Prostate gland (tissue), 2 donors: ENCODE measurements at places on chromosomes 7 and 10. TPM values are rescaled to one million over a fixed set of nuclear protein-coding genes. Genes with fewer than 3 reads are reported as not detected.
A peak's percentile ranks its signal among the peaks of the same experiment; 100 is the strongest.

DNA sequence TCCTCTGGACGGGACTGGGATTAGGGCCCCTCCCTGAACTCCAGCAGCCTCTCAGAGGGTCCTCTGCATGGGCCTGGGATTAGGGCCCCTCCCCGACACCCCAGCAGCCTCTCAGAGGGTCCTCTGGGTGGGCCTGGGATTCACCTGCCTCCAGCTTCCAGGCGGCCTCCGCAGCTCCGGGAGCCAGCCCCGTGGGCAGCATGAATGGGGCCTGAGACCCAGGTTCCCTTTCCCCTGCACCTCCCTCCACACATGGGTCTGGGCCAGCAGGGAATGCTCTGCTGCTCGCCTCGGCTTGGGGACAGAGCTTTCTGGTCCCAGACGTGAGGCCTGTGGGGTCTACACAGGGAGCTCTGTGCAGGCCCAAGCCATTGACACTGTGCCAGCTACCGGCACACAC is 5.5 kb downstream of the TUBGCP2 start:
- H3K36me3 ChIP-seq: peaks cover 25% of the 10 kb centered on the region
- no peak overlapping the region for H3K4me3 ChIP-seq
- no peaks in the 10 kb centered on the region for H3K4me1 ChIP-seq

- no peak overlapping the region for H3K27ac ChIP-seq
- H3K36me3 ChIP-seq: no peaks in the 10 kb centered on the region
- H3K27me3 ChIP-seq: no peaks in the 10 kb centered on the region
Measured at GRCh38 chr10:110368002-110368401, 63.3 kb upstream of the SMNDC1 start.

DNA sequence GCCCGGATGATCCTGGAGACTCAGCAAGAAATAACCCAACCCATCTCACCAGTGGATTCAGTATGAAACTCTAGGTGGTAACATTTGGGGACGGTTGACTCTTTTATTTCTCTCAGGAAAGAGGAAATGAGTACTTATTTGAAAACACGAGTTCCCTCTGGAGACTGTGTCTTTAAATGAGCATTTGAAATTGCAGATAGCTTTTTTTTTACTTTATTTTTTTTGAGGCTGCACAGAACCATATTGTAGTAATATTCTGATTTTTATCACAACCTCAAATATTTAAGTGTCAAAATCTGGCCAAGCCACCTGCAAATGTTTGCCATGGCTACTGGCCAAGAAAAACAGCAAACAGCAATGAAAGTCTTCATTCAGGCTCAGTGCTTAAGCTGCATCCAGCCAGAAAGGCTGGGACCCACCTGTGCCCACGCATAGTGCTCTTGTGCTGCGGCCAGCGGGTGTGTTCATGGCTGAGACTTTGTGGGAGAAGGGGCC is 160.8 kb downstream of the CREB5 start:
- no peaks in the 10 kb centered on the region for H3K27me3 ChIP-seq
- no peaks in the 10 kb centered on the region for H3K4me1 ChIP-seq
- H3K27ac ChIP-seq: no peak overlapping the region

DNA sequence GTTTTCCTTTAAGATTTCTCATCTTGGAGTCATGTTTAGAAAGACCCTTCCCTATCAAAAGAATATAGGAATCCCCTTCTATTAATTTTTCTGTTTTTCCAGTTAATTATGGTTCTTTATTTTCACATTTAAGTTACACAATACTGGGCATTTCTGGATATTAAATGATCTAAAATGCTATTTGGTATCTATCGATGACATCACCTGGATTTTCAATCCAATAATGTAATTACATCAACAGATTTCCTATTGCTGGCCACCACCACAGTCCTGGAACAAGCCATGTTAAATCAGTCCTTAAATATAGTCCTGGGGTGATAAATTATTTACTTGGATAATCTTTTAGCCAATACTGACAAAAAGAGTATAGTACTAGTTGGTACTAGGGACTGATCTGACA is 48.0 kb downstream of the PUS7 start:
- no peaks in the 10 kb centered on the region for H3K27me3 ChIP-seq
- H3K4me3 ChIP-seq: no peak overlapping the region
- no peak for DNase-seq
- no peak overlapping the region for H3K27ac ChIP-seq

SEPHS1 gene
- total RNA-seq: 41.1 TPM

- DNase-seq: no peak
- H3K4me3 ChIP-seq: no peak overlapping the region
- H3K4me1 ChIP-seq: no peaks in the 10 kb centered on the region
- no peaks in the 10 kb centered on the region for H3K36me3 ChIP-seq
- H3K27ac ChIP-seq: no peak overlapping the region
- no peaks in the 10 kb centered on the region for H3K27me3 ChIP-seq
Measured at GRCh38 chr10:86765548-86765947, 9.1 kb downstream of the BMPR1A start.

GRCh38 chr10:129467359-129468064 is 471 bp downstream of the MGMT start:
- no peaks in the 10 kb centered on the region for H3K27me3 ChIP-seq
- H3K4me1 ChIP-seq: no peaks in the 10 kb centered on the region
- peak overlapping the region; percentile 49 for H3K4me3 ChIP-seq
- H3K27ac ChIP-seq: peak overlapping the region; percentile 75

DNA sequence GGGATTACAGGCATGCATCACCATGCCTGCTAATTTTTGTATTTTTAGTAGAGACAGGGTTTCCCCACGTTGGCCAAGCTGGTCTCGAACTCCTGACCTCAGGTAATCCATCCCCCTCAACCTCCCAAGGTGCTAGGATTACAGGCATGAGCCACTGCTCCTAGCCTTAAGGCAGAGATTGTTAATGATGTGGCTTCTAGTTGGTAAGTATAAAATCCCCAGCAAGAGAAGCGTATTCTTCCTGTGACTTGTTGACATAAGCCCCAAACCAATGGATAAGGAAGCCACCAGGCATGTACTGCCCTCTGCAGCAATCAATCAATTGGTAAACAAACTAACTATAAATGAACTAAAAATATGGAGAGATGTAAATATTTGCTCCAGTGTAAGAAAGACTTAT is 41.2 kb downstream of the REEP3 start:
- no peak overlapping the region for H3K27ac ChIP-seq
- no peak for DNase-seq
- H3K4me3 ChIP-seq: no peak overlapping the region
- H3K4me1 ChIP-seq: no peaks in the 10 kb centered on the region
- H3K27me3 ChIP-seq: no peaks in the 10 kb centered on the region

DNA sequence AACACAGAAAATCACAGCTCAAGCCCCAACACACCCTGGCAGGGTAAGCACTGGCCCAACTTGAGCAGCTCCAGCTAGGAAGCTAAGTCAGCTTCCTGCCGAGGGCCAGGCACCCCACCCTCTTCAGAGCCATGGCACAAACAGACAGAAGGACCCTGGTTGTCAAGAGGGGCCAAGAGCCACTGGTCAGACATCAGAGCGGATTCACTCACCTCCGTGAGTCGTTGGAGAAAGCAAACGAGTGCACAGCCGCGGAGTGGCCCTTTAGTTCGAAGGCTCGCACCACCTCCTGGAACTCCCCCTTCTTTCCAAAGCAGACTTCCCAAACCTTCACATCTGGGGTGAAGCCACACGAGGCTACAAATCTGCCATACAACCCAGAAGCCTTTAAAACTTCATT is 7.4 kb downstream of the TBL2 start:
- H3K4me3 ChIP-seq: no peak overlapping the region
- H3K4me1 ChIP-seq: no peaks in the 10 kb centered on the region
- H3K27me3 ChIP-seq: no peaks in the 10 kb centered on the region
- DNase-seq: no peak
- no peak overlapping the region for H3K27ac ChIP-seq

FOXI2 gene
- total RNA-seq: not detected

GNB2 gene
- 376 TPM for total RNA-seq

- H3K4me1 ChIP-seq: no peaks in the 10 kb centered on the region
- H3K36me3 ChIP-seq: no peaks in the 10 kb centered on the region
- no peak for DNase-seq
- H3K27ac ChIP-seq: no peak overlapping the region
- no peaks in the 10 kb centered on the region for H3K27me3 ChIP-seq
- H3K4me3 ChIP-seq: no peak overlapping the region
Measured at GRCh38 chr10:69397972-69398371, 18.7 kb downstream of the TACR2 start.

DNA sequence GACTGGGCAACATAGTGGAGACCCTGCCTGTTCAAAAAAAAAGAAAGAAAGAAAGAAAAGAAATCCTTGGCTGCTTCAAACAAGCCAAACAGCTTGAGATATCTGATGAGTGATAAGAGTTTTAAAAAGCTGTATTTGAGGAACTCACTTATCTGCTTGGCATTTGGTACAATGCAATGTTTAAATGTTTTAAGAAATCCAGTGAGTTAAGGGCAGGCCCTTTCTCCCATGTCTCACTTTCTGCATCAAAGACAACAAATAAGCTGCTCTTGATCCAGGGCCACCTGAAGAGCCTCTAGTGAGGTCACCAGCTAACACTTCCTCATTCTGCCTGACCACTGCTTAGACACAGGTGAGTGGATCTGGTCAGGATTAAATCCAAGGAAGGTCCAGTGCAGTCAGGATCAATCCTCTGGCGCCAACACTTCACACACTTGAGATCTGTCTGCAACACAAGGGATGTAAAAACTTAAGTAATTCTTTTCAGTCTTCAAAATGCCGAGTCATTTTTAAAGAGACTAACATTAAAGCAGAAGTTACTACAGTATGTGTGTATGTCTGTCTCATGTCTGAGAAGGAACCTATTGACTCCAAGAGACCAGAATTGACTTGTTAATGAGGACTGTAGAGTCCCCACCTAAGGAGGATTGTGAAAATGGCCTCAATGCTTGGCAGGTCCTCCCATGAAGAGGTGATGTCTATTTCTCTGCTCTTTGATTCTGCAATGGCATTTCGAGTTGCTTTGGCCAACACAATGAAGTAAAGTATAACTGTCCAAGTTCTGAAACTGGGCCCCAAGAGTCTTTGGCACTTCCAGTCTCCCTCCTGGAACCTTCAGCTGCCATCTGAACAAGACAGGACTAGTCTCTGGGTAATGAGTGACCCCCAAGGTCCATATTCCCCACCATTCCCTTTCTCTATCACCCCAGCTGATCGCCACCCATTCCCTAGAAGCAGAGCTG is 43.1 kb downstream of the CREB3L2 start:
- H3K4me3 ChIP-seq: no peak overlapping the region
- H3K27ac ChIP-seq: no peak overlapping the region
- H3K4me1 ChIP-seq: peaks cover 10% of the 10 kb centered on the region
- no peak for DNase-seq
- H3K27me3 ChIP-seq: no peaks in the 10 kb centered on the region

DNA sequence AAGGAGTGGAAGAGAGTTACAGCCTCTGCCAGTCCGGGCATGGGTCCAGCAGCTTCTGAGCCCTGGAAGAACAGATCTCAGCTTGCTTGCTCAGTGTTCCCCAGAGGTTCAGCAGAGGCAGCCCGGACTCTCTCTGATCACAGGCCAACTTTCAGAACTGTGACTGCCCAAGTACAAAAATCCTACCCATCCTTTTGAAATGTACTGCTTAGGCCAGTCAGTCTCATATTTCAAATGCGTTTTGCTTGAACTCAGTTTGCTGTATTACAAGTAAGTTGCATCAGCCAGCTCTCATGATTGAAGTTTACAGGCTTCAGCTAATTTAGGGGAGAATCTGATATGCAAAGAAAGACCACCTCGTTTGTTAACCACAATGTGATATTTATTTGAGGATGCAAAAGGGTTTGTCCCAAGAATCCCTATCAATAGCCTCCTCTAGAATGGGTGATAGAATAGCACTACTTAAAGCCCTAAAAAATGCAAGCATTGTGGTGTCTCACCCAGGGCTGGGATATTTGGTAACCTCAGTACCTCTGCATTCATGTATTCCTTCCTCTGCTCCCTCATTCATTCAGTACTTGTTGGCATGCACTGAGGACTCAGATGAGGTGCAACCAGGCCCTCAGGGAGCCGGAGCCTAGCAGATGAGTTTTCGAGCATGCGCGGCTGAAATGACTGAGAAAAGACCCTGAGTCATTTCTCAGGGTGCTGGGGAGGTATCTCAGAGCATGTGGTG is 7.0 kb downstream of the AIMP2 start:
- peak; percentile 84 for DNase-seq
- H3K27me3 ChIP-seq: no peaks in the 10 kb centered on the region
- H3K4me1 ChIP-seq: peaks cover 11% of the 10 kb centered on the region
- peak overlapping the region; percentile 56 for H3K27ac ChIP-seq

PRF1 gene
- 2.3 TPM for total RNA-seq

- no peak for DNase-seq
- H3K27ac ChIP-seq: no peak overlapping the region
- no peaks in the 10 kb centered on the region for H3K27me3 ChIP-seq
- H3K36me3 ChIP-seq: no peaks in the 10 kb centered on the region
Measured at GRCh38 chr7:84337429-84337828, 142.8 kb upstream of the SEMA3A start.

AMPH gene
- total RNA-seq: 5.9 TPM

DNA sequence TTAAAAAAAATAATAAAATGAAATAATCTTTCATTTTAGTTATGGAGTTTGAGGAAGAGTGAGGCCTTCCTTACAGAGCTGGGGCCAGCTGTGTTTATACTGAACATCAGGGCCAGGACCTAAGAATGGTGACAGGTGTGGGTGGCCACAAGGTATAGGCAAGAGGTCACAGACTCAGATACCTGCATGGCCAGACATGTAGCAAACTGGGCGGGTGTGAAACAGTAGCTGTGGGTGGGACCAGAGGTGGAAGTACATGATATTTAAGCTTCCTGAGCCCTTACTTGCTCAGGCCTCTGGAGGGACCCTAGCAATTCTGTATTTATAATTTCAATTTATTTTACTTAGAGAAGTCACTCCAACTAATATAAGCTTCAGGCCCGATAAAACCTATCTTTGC is 27.7 kb upstream of the CAMK1D start:
- H3K36me3 ChIP-seq: no peaks in the 10 kb centered on the region
- no peak overlapping the region for H3K4me3 ChIP-seq
- H3K27me3 ChIP-seq: no peaks in the 10 kb centered on the region
- no peak for DNase-seq
- no peaks in the 10 kb centered on the region for H3K4me1 ChIP-seq

- H3K4me1 ChIP-seq: peaks cover 30% of the 10 kb centered on the region
- H3K27ac ChIP-seq: peak overlapping the region; percentile 96
- H3K4me3 ChIP-seq: peak overlapping the region; percentile 70
- H3K36me3 ChIP-seq: no peaks in the 10 kb centered on the region
Measured at GRCh38 chr10:102119417-102120141, 589 bp downstream of the LDB1 start.

COL1A2 gene
- total RNA-seq: 805 TPM

PRPS1L1 gene
- total RNA-seq: not detected

DNA sequence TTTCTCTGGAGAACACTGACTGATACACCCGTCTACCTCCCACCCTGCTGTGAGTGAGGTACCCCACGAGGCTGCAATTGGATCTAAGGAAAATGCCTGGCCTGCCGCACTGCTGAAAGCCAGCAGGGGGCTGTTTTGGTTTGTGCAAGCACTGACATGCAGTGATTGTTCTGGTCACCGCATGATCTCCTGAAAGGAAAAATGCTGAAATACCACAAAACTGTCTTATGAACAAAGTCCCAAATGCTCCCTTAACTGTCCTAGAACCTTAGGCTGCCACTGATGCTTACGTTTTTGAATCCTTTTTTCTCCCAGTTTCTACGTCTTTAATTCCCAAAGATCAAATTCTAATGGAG is 132.7 kb downstream of the JCAD start:
- H3K36me3 ChIP-seq: no peaks in the 10 kb centered on the region
- no peaks in the 10 kb centered on the region for H3K27me3 ChIP-seq
- no peak overlapping the region for H3K4me3 ChIP-seq
- no peak for DNase-seq

PDE6C gene
- total RNA-seq: not detected
